ENCODE measurements at places on chromosomes 11 and 22.

DNA sequence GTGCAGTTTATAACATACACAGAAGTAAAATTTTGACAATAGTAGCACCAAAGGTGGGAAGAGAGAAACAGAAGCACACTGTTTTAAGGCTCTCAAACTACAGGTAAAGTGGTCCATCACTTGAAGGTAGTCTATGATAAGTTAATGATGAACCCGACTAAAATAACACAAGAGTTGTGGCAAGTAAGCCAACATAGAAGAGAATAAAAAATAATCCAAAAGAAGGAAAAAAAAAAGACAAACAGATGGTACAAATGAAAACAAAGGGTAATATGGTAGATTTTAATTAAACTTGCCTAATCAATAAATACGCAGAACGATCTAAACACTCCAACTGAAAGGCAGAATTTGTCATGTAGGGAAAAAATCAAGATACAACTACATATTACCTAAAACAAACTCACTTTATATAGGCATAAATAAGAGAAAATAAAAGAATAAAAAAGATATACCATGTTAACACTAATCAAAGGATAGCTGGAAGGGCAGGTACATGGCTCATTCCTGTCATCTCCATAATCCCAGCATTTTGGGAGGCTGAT lies 31.6 kb downstream of the DGCR2 start:
- no peak for DNase-seq

- no peak for DNase-seq
Observed at GRCh38 chr22:30611197-30611596, 4.2 kb downstream of the TCN2 start.

GRCh38 chr11:2734181-2735052 lies 34.6 kb upstream of the KCNQ1OT1 start:
- DNase-seq: no peak

DNA sequence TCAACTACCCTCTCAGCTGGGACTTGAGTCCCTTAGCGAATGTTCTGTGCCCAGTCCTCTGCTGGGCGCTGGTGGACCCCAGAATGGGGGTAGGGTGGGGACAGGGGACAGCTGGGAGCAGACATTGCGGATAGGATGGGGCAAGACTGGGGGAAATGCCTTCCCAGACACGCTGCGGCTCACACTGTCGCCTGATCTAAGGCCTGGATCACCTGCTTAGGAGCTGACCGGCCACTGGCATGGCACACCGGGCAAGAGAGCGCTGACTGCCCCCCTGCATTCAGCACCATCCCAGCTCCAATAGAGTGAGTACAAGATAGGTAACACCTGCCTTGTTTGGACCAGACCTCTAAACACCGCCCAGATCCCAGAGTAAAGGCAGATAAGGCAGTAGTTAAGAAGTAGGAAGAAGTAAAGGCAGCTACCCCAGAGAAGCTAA lies 1.4 kb downstream of the ARVCF start:
- no peak for DNase-seq

DNA sequence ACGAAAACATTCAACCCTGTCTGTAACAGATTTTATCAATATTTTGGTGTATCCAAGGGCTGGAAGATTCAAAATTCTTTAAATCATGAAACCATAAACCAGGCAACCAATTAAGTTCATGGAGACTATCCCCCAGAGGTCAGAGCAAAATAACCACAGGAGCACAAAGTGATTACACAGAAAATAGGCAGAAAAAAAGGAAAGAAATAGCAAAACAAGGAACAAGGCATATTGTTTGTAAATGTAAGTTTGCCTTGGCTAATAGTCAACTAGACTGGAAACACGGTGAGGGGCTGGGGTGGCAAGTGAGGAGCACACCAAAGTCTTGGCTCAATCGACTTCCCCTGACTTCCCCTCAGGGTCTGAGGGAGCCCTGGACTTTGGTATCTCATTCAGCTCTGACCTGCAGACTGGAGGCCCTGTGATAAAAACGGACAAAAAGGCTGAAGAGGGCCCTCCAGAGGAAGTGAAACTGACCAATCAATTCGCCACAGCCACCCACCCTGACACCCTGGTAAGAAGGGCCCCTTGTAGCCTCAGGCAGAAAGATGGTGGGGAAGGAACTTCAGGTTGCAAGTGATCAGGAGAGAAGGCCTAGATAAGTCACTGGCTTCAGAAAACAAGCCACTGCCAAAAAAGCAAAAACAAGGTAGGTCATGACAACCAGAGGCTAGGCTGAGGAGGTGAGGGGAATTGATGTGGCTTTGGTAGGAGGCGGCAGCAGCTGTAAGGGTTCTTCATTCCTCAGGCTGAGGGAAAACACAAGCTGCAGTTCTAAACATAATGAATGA lies 1.8 kb downstream of the SIK3 start:
- DNase-seq: peak; percentile 67

DNA sequence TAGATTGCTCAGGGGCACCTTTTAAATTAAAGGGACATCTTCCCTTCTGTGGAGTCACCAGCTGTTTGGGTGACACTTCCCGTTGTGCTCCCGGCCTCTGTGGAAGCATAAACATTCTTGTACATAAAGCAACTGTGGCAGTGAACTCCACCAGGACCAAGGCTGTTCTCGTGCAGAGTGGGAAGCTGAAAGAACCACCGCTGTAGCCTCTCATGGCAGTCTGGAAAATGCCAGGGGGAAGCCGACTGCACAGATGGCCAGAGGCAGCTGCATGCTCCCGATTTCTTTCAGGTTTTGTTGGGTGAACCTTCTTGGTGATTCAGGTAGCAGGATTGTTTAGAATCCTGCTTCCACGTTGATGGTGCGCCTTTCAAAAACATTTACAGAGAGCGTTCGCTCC lies 10.3 kb downstream of the UBASH3B start:
- no peak for DNase-seq

DNA sequence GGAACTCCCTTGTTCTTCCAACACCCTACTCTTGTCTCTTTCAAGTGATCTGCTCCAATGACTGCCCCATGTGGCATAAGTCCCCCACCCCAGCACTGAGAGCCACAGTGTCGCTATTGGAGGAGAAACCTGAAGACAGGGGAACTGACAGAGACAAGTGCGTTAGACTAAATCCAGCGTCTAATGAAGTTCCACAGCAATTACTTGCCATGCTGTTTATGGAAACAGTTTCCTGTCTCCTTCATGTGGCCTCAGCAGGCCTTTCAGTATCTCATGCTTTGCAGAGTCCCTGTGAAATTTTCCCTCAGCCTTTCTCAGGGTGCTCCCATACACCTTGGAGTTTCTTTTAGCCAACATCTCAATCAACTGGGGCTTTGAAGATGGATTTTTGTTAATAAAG lies 277.4 kb downstream of the ETS1 start:
- DNase-seq: no peak

All from GM04503 (cell line).